ENCODE measurements at places on chromosomes 6 and 20.

- peak; percentile 75 for DNase-seq
Measured at GRCh38 chr6:28586962-28587745, 61.5 kb downstream of the GPX5 start.

GRCh38 chr20:6053776-6054688 lies at the start of gene LRRN4:
Gene LRRN4, minus strand, starts transcription at chr20:6054060. Its CDS starts 1,261 bp downstream, at chr20:6052799.
- no peak for DNase-seq

GRCh38 chr6:131059486-131059885 lies 3.6 kb downstream of the EPB41L2 start:
- no peak for DNase-seq

DNA sequence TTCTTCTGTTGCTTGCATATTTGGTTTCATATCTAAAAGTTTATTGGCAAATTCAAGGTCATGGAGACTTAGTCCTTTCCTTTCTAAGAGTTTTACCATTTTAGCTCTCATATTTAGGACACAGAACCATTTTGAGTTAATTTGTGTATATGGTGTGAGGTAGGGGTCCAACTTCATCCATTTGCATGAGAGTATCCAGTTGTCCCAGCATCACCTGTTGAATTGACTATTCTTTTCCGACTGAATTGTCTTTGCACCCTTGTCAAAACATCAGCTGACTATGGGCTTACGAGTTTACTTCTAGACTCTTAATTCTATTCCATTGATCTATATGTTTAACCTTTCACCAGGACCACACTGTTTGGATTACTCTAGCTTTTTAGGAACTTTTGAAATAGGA lies 157.5 kb downstream of the RALGAPA2 start:
- no peak for DNase-seq

DNA sequence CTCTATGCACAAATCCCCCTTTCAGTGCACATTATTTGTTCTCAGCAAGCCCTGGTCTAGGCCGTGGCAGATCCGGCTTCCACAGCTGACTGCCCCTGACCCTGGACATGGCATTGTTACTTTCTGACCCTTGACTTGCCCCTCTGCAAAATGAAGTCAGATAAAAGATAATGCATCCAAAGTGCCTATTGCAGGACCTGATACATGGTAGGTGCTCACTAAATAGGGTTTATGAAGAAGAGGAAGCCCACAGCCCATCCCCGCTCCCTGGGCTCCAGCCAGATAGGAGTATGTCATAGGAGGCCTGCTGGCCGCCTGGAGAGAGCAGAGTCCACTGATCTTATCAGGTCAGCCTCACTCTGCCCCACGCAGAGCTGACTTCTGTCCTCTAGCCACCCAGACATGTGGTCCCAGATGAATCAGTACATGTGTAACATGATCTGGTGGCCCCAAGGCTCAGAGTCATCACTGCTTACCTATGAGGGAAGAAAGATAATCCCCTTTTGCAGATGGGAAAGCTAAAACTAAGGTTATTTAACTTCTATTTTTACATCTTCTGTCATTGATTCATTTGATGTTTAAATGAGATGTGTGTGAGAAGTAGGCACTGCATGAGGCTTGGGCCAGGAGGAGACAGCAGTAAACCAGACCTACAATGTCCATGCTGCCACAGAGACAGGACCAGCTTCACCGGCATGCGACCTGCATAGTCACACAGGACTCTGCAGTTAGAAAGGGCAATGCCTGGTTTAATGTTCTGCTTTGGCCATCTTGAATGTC lies 20.4 kb downstream of the MAFB start:
- no peak for DNase-seq

- no peak for DNase-seq
Measured at GRCh38 chr6:26156850-26157250, 69.6 kb downstream of the HFE start.

- DNase-seq = no peak
Measured at GRCh38 chr6:2725999-2726567, 24.6 kb downstream of the MYLK4 start.

- no peak for DNase-seq
Measured at GRCh38 chr20:9214685-9215084, 145.8 kb downstream of the PLCB4 start.

- DNase-seq = no peak
Measured at GRCh38 chr6:33169291-33170175, 22.7 kb downstream of the COL11A2 start.

- no peak for DNase-seq
Measured at GRCh38 chr20:1934721-1935573, 39.7 kb downstream of the SIRPA start.

GRCh38 chr20:34706912-34707784 lies 3.0 kb downstream of the TP53INP2 start:
- DNase-seq = no peak

GRCh38 chr6:150566486-150566885 lies 33.2 kb upstream of the PLEKHG1 start:
- DNase-seq = no peak

DNA sequence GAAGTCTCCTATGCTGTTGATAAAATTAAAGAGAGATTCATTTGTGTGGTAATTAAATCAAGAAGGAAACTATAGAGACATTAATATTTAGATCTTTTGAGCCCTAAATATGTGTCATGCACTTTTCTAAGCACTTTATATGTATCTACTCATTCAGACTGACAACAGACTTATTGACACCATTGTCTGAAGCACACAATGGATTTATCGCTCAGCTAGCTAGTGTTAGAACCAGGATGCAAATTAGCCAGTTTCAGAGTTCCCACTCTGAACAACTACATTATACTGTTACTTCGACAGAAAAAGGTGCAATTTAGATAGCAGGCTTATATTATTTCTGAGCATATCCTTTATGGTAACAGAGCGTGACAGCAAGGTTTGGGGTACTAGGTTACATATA lies 27.7 kb upstream of the KIAA0408 start:
- DNase-seq = no peak

DNA sequence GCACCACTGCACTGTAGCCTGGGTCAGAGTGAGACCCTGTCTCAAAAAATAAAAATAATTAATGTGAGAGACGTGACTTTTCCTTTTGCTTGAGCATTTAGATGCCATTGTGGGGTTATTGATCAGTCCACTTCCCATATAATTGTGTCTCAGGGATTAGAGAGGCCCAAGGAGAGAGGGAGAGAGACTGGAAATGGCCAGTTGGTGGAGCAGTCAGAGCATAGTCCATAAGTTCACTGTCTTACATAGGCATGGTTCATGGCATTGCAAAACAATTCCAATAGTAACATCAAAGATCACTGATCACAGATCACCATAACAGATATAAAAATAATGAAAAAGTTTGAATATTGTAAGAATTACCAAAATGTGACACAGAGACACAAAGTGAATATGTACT lies 15.2 kb upstream of the SDHAF4 start:
- DNase-seq = no peak

DNA sequence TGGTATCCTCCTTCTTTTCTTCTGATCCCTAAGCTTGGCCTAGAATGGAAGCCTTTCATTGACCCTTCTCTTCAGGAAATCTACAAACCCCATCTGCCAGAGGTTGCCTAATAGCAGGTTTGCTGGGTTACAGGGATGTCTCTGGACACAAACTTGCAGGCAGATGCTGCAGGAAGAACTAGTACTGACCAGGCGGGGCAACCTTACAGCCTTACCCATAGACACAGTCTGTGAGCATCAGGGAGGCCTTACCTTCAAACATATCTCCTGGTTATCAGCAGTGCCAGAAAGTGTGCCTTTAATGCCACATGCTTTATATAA lies 2.6 kb downstream of the SCUBE3 start:
- DNase-seq = no peak

GRCh38 chr6:6703699-6704098 lies 115.2 kb downstream of the LY86 start:
- no peak for DNase-seq

- DNase-seq = no peak
Measured at GRCh38 chr20:48667889-48668413, 159.8 kb downstream of the PREX1 start.

- DNase-seq = no peak
Measured at GRCh38 chr6:43851204-43851865, 81.3 kb downstream of the VEGFA start.

DNA sequence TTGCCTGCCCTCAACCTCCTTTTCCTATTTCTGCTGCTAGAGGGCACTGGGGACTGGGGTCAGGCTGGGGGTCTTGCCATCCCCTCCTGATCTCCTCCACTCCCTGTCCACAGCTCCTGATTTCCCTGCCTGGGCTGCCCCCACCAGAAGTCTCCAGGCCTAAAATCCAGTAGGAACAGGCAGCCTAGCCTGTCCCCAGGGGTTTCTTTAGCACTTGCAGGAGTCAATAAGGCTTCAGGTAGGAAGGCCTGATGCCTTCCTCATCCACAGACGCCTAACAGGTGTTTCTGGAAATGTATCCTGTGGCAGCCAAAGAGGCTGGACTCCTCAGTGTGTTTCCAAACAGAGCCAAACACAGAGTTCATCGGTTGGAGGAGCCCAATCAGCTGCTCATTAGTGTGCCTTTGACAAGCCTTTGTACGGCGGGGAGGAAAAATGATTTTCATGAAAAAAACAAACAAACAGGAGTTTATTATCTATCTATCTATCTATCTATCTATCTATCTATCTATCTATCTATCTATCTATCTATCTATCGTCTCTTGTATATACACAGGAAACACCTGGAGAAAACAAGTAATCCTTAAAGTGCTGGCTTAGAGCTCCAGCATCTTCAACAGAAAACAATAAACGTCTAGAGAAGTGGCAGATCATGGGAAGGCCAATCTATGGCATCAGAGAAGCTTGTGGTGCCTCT lies 3.7 kb upstream of the RAET1E start:
- DNase-seq = no peak

- DNase-seq = no peak
Measured at GRCh38 chr20:63405102-63405730, 44.1 kb upstream of the CHRNA4 start.

DNA sequence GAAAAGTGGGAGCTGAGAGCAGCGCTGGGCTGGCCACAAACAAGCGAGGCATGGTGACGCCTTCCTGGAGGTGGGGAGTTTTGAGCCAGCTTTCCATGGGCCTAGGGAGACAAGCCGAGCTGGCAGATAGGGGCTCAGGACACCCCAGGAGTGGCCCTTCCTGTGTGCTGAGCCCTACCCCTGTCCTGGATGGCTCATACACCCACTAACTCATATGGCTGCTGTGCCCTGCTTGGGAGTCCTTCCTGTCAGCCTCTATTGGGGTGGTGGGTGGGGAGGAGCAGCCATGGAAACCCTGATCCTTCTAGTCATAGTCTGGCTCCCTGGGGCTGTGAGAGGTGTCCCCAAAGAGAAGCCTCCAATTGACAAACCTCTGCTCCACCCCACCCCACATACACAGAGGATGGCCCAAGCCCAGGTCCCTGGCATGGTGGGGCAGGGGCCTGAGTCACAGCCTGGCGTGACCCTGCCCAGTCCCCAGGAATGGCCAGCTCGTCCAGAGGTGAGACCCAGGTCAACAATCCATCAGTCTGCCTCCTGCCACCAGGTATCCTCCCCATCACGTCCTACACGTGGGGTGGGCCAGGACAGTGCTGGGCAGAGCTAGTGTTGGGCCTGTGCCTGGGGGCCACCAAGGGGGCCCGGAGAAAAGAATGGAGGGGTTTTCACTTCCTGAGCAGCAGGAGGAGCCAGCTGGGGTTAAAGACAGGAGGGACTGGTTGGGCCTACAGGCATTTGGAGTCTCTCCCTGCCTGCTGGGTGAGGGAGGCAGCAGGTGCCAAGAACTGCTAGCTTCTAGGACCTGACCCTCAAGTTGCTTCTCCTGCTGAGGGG lies 52.2 kb downstream of the MRPL14 start:
- DNase-seq = no peak

- no peak for DNase-seq
Measured at GRCh38 chr20:59810449-59811187, 122.8 kb downstream of the SYCP2 start.

DNA sequence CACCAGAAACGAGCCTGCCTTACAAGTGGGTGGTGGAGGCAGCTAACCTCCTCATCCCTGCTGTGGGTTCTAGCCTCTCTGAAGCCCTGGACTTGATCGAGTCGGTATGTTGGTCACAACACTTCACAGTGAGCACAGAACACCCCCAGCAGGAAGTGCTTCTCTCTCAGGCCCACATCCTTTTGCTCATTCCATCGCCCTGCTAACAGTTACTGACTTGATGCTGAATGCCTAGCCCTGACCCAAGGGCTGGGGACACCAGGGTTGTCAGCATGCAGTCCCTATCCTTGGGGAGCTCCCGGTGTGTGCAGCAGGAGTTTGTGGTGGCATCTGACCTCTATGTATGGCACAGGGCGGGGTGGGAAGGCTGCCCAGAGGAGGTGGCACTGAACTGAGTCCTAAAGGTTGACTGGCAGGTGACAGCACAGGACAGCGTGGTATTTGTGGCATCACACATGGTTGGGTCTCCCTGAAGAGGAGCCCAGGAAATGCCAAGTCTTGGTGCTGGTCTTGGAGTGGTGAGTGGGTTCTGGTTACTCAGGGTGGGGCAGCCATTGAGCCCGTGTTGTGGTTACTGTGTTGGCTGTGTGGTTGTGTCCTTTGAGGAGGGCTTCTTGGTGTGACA lies 26.7 kb downstream of the GTSF1L start:
- DNase-seq = no peak

DNA sequence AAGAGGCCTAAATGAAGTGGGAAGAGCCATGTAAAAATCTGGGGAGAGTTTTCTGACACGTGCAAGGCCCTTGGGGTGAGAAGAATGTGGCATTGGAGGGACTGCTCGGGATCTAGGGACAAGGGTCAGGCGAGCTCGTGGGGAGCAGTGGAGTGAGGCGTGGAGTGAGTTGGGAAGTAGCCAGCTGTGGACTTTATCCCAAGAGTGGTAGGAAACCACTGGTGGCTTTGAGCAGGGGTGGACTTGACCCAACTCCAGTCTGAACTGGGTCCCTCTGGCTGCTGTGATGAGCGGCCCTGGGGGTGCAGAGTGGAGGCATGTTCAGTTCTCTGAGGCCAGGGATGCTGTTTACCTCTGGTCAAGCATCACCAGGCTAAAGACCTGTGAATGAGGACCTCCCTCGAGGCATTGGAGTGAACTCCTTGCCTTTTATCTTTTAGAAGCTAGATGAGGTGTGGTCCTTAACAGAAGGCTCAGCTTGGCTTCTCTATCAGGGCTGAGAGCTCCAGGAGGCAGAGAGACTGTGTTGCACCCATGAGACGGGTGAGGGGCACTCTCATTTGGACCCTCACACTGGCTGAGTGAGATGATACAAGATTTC lies 20.6 kb downstream of the SLC22A1 start:
- DNase-seq = no peak

DNA sequence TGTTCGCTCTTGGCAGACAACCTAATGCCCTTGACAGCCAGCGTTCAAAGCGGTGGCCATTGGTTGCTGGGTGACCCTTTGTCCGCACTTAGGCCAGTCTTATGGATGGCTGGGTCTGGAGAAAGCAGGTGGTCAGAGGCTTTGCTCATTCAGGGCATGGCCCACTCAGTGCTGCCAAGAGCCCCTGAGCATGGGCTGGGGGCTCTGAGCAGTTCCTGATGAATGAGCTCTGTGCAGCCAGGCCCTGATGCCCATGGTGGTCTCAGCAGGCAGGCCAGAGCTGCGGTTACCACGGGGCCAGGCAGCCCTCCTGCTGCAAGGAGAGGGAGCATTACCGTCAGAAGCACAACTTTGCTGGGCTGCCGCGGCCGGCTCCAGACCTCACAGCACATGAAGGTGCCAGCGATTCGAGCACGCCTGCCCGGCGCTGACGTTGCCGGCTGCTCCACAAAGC lies 36.3 kb downstream of the CDH4 start:
- no peak for DNase-seq

Measured in NCI-H1930 (cell line).